Dorsolateral prefrontal cortex (tissue), 122 donors: ENCODE measurements at places on chromosomes 12 and 14. TPM values are rescaled to one million over a fixed set of nuclear protein-coding genes. Genes with fewer than 3 reads are reported as not detected.
A peak's percentile ranks its signal among the peaks of the same experiment; 100 is the strongest.

GRCh38 chr12:123131879-123132402 is 18.9 kb downstream of the PITPNM2 start:
- peak; percentile 52 for DNase-seq

- DNase-seq = peak; percentile 35
Measured at GRCh38 chr12:93502802-93503623, 35.7 kb downstream of the MRPL42 start.

GRCh38 chr14:87805315-87805723 is 187.7 kb downstream of the GALC start:
- DNase-seq = no peak

DNA sequence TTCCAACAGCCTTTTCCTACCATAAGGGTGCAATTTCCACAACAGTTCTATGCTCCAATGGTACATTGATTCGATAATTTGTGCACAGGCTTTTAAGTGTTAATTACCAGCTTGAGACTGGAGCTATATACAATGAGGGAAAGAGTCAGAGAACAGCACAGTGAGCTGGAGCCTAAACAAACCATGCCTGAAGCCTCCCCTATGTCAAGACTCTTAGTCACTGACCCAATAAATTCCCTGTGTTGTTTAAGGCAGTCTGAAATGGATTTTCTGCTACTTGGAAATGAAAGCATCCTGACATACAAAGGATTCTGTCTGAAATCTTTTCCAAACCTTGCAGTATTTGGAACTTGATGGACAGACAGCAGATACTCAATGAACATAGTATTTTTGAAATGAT is 149.0 kb downstream of the EFCAB11 start:
- DNase-seq = no peak

- DNase-seq = no peak
Measured at GRCh38 chr12:76764856-76765255, 941 bp downstream of the ZDHHC17 start.

GRCh38 chr14:23610090-23610814 is 25.9 kb upstream of the DHRS2 start:
- DNase-seq = no peak

The PRPF40B gene
- total RNA-seq = 69.9 TPM

- DNase-seq = no peak
Measured at GRCh38 chr12:54879150-54879549, 24.8 kb downstream of the MUCL1 start.

GRCh38 chr12:46933947-46934346 is 108.2 kb upstream of the SLC38A4 start:
- DNase-seq = no peak

- no peak for DNase-seq
Measured at GRCh38 chr12:67929384-67929772, 59.9 kb upstream of the IFNG-AS1 start.

The OLR1 gene
- total RNA-seq = 4.9 TPM

The KIF5A gene
- 839 TPM for total RNA-seq

The EMP1 gene
- total RNA-seq = 92.6 TPM

DNA sequence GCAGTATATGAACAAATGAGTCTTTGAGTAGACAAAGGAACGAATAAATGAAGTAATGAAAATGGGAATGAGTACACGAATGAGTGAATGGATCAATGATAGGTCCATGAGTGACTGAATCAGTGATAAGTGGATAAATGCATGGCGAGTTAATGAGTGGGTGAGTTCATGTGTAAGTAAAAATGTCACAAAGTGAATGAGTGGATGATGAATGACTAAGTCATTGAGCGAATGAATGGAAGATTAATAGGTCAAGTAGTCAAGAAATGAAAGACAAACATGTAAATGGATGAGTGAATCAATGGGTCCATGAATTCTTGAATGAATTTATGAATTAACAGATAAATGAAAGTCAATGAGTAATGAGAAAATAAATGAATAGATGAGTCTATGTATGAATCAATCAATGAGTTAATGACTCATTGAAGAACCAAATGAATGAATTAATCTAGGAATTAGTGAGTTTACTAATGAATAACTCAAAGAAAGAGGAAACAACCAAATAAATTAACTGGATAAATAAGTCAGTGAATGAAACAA is 97.3 kb upstream of the RTL1 start:
- DNase-seq = no peak

DNA sequence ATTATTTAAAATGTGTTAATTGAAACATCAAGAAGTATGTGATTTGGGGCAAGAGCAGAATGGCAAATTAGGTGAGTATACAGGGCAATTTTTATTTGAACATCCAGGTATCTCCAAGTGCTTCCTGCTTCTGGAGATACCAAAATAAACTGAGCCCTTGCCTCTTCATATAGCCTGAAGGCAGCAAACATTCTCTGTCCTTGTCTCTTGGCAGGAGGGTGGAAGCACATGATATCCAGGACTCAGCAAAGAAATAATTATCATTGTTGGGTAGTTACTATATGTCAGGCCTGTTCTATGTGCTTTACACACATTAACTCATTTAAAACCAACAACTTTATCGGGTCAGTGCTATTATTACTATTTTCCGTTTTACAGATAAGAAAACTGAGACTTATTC is 12.5 kb downstream of the LIN7A start:
- DNase-seq = no peak

The DPPA3 gene
- not detected for total RNA-seq

DNA sequence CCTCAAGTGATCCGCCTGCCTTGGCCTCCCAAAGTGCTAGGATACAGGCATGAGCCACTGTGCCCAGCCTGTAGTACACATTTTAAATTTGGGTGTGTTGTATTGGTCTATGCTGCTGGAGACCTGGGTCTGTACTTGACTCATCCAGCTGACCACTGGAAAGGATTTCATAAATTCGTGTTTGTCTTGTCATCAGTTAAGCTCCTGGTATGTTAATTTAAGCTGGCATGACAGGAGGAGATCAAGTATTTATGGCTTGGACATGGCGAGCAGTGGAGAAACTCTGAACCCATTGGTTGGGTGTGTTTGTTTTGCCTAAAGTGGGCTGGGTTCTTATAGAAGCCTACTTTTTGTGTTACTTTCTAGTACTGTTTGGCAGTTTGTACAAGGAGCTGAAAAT is 24.2 kb downstream of the YY1 start:
- no peak for DNase-seq

DNA sequence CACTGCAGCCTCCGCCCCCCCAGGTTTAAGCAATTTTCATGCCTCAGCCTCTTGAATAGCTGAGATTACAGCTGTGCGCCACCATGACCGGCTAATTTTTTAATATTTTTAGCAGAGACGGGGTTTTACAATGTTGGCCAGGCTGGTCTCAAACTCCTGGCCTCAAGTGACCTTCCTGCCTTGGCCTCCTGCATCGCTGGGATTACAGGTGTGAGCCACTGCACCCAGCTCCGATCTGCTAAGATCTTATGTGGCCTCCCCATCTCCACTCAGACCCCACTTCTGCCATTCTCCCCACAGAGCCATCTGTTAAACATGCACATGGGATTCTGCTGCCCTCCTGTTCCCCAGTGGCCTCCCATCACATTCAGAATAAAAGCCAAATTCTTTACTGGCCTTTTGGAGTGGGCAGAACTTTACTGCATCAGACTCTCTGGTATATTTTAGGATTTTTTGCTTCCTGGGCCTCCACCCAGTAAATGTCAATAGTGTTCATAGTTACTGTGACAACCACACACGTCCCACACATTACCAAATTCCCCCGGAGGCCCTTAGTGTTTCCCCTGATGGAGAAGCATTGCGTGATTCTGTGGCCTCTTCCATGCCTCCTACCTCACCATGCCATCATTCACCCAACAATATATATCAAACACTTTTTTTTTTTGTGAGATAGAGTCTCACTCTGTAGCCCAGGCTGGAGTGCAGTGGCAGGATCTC is 96.3 kb downstream of the PTPN11 start:
- no peak for DNase-seq

DNA sequence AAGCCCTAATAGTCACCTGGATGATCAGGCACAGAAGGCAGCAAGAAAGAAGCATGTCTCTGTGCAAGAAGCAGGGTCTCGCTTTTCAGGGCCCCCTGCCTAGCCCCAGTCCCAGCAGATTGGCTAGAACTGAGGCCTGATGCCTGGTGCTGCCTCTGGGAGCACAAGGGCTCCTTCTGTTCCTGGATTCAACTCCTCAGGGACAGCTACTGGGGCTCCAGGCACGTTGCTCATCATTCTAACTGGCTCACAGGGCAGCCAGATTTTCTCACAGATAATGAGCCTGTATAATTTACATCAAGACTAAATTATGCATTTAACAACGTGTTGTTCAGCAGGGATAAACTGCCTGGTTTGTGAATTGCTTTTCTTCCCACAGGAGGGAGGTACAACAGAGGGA is 106.5 kb upstream of the PLXNC1 start:
- no peak for DNase-seq

The TAS2R9 gene
- 0.62 TPM for total RNA-seq

GRCh38 chr12:26090836-26091510 is 33.9 kb downstream of the BHLHE41 start:
- DNase-seq = no peak

The PRH1 gene
- 46.4 TPM for total RNA-seq

GRCh38 chr14:56738020-56738419 is 72.3 kb downstream of the OTX2 start:
- no peak for DNase-seq

The PHLDA1 gene
- 15.8 TPM for total RNA-seq

The CD27 gene
- total RNA-seq = not detected

- no peak for DNase-seq
Measured at GRCh38 chr14:54369343-54369742, 27.5 kb upstream of the CDKN3 start.

- peak; percentile 73 for DNase-seq
Measured at GRCh38 chr14:64628940-64629408, 75.2 kb upstream of the PLEKHG3 start.

DNA sequence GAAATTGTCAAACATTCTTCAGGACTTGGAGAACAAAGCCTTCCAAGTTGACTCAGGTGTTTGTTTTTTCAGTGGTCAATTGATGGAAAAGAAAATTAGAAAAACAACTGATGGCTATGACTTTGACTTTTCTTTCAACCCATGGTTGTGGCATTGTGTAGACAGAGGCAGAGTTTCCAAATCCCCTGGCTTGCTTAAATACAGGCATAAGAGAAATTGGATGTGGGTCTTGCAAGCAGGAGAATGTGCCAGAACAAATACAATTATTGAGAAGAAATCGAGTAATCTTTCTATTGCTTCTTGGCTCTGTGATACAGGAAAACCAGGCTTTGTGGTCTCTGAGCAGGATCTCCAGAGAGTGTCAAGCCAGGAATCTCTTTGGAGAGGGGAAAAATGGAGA is 40.9 kb upstream of the FRMD6 start:
- no peak for DNase-seq

- DNase-seq = no peak
Measured at GRCh38 chr14:73785336-73785833, 66.2 kb upstream of the PTGR2 start.

The PLEKHH1 gene
- 136 TPM for total RNA-seq

- DNase-seq = no peak
Measured at GRCh38 chr12:13764748-13765147, 216.7 kb downstream of the GRIN2B start.

The SSTR1 gene
- total RNA-seq = 13.3 TPM

DNA sequence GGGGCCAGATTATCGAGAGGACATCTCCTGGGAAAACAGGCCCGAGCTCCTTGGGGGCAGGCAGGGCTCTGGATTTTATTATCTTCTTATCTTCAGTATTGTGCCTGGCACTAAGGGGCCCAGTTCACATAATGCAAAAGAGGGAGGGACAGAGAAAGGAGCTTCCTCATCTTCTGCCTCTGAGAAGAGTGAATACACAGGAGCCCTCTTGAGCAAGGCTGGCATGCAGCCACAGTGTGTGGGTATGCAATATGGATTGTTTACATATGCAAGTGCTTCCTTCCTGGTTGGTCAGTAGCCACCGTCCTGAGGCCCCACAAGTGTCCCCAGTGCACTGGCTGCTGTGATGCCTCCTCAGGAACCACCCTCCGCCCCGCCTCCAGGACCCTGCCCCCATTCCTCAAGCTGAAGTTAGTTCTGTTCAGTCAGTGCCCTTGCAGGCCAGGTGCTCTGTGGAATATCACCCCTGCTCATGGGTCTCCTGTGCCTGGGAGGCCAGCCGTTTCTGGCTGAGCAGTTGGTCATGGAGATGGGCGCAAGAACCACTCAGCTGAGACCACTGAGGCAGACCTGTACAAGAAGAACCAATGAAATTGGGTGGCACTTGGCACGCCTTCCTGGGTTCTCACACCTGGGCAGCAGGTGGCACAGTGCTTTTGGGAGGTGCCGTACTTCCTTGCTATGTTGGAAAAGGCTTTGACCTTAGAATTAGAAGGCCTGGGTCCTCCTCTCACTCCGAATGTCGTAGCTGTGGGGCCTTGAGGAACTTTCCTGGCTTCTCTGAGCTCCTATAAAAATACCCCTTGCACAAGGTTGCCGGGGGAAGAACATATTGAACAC is 35.1 kb upstream of the ACTN1 start:
- no peak for DNase-seq
